ENCODE measurements at places on chromosomes 2 and 18. TPM values are rescaled to one million over a fixed set of nuclear protein-coding genes. Genes with fewer than 3 reads are reported as not detected.

DNA sequence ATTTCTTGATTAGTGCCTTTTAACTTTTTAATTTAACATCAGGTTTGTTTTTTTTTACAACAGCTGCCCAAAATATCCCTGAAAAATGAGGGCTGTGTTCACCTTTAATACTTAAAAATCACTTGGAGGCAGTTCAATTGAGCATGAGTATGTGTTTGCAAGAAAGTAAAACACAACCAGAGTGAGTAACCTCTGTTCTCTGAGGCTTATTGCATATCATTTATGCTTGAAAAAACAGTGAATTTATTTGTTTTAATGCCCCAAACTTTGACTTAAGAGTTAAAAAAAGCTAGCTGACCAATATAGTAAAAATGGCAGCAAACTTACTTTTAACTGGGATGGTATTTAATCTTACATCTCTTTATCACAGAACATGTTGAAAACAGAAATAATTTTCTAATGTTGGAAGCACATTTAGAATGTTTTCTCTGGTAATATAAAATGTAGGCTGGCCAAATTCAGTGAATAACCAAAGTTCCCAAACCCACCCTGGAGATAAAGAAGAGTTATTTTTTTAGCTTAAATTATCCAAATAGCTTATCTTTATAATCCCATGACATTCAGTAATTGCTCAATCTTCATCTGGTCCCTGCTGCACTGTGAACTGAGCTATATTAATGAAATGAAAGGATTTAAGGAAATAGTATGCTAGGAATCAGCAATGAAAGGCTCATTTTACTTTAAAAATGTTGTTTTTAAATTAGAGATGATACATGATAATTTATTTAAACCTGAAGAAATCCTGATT, 24.8 kb upstream of the EFEMP1 start:
- H3K4me3 ChIP-seq, result no peak overlapping the region
- no peaks in the 10 kb centered on the region for H3K36me3 ChIP-seq
- H3K27me3 ChIP-seq, result no peaks in the 10 kb centered on the region
- H3K27ac ChIP-seq, result no peak overlapping the region
- H3K4me1 ChIP-seq, result no peaks in the 10 kb centered on the region

DNA sequence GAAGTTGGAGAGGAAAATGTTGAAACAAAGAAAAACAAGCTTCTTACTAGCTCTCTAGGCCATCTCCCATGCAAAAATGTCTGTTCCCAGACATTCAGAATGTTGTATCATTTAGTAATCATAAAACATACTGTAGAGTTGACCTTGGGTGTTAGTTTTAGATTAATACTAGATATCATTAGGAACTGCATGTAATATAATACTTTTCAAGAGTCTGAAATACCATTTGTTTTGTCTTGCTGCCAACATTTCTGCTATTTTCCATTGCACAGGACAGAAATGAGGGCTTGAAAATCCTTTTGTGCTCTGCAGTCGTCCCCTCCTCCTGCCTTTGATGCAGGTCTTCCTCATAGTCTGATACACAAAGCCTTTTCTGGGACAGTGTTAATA, 89.5 kb upstream of the RBMS1 start:
- peaks cover 16% of the 10 kb centered on the region for H3K4me1 ChIP-seq
- H3K27me3 ChIP-seq, result no peaks in the 10 kb centered on the region
- H3K36me3 ChIP-seq, result no peaks in the 10 kb centered on the region
- H3K4me3 ChIP-seq, result no peak overlapping the region
- DNase-seq, result peak; percentile 53

The SULT1C4 gene
- 0.26 TPM for total RNA-seq

- peak overlapping the region; percentile 97 for H3K4me3 ChIP-seq
- H3K27ac ChIP-seq, result peak overlapping the region; percentile 82
- no peaks in the 10 kb centered on the region for H3K36me3 ChIP-seq
- H3K4me1 ChIP-seq, result peaks cover 2% of the 10 kb centered on the region
Observed at GRCh38 chr2:183037553-183038340, 510 bp downstream of the NCKAP1 start.

- no peak for DNase-seq
- H3K27me3 ChIP-seq, result no peaks in the 10 kb centered on the region
- H3K36me3 ChIP-seq, result no peaks in the 10 kb centered on the region
- no peaks in the 10 kb centered on the region for H3K4me1 ChIP-seq
Observed at GRCh38 chr2:82282111-82282882, 1977.7 kb upstream of the LRRTM1 start.

The DSC3 gene
- under 0.01 TPM for total RNA-seq

DNA sequence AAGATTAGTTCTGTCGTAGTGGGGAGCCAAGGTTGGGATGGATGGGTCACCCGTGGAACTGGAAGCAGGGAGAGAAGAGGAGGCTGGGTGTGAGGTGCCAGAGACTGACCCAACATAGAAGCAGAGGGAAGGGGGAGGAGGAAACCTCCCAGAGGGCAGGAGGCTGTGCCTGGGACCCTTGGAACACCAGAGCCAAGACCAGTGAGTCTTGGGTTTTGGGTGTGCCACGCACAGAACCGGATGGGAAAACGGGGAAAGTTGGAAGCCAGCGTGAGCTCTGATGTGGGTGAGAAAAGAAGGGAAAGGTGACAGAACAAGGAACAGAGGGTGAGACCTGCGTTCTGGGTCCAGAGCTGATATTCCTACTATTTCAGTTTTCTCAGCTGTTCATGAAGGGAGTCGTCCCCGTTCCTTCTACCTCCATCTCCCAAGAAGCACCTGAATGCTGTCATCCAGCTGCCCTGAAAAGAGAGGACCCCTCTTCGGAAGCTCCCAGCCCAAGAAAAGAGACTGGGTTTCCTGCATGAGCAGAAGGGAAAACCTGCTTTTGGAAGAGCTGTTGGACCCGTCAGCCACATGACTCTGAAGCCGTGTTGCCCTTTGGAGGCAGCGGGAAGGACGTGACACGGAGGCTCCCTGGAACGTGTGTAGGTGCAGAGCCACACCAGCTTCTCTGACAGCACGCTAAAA, 250.1 kb downstream of the NDUFA10 start:
- H3K27ac ChIP-seq, result no peak overlapping the region
- no peaks in the 10 kb centered on the region for H3K4me1 ChIP-seq
- H3K36me3 ChIP-seq, result no peaks in the 10 kb centered on the region
- no peak for DNase-seq
- H3K4me3 ChIP-seq, result no peak overlapping the region

All from fibroblast of lung (primary cell).